Activated T-helper 1 cell treated with anti-CD3 and anti-CD28 coated beads, Interleukin-2, amount 50 U/mL, for 16 hours (primary cell): ENCODE measurements at places on chromosomes 2 and 18.
A peak's percentile ranks its signal among the peaks of the same experiment; 100 is the strongest.

DNA sequence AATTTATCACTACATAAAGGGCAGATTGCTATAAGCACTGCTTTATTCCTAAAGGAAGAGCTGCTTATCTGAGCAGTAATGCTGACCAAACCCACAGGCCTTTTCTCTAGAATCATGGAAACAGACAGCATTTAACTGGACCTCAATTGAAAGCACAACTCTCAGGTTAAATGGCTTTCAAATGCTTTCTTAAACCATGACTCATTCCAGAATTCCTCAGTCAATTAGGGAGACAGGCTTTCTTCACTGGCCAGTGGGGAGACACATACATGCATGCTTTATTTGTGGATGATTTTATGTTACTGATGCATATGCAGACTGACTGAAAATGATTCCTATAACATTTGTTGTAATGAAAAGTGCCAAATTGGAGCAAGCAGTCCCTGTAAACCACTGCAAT, 114.6 kb downstream of the ACVR1 start:
- DNase-seq: no peak

GRCh38 chr2:46308081-46308480, 10.9 kb downstream of the EPAS1 start:
- no peak for DNase-seq

- no peak for DNase-seq
Observed at GRCh38 chr2:56008661-56009431, 85.3 kb upstream of the EFEMP1 start.

GRCh38 chr18:75170022-75170789, 38.7 kb downstream of the PTGR3 start:
- DNase-seq: no peak

DNA sequence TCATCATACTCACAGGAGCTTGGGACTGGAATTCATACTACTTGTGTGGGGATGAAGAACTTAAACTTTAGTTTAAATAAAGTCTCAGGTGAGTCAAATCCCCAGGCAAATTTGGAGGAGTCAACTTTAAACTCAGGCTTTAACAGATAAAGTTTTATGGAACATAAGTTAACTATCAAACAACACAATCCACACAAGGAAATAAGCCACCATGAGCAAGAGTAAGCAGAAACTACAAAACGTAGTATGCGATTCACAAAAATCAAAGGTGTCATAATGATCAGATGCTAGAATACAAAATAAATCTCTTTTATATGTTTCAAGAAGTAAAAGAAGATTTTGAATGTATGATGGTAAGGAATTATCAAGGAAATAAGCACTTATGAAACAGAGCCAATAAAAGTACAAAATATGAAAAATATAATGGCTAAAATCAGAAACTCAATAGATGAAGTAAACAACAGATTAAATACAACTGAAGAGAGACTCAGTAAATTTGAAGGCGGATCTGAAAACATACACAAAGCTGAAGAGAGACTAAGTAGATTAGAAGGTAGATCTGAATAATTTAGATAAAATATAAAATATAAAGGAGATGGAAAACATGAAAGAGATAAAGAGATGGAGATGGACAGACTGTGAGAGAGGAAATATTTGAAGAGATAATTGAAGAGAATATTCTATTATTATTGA, 97.5 kb upstream of the TWIST2 start:
- no peak for DNase-seq

DNA sequence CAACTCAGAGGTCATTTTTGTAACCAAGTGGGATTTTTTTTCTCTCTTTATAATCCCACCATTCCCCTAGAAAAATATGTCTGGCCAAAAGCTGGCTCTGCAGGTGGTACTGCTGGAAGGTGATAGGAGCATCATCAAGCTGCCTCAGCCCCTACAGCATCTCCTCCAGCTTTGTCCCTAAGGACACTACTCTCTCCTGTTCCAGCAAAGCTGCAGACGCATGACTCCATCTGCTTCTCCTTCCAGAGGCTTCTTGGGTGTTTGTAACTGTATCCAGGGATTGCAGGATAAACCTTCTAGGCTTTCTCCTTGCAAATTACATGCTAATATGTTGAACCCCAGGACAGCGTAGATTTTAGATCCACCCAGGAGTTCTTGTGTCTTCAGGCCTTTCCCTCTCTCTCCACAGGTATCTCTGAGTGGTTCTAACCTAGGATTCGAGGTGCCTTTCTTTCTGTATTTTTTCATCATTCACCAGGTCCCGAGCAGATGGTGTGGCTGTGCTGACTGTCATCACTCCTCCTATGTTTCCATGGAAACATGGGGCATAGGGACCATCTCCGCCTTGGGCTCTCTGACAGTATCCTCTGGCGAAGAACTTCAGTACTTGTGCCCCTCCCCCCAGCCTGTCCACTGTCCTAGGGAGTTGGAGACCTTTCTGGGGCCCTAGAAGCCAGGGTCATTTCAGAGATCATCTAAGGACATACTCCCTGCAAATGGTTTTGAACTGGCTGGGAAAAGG, 34.3 kb downstream of the AFF3 start:
- no peak for DNase-seq

GRCh38 chr2:147331790-147332419, 512.9 kb upstream of the ACVR2A start:
- no peak for DNase-seq

- no peak for DNase-seq
Observed at GRCh38 chr18:8020132-8020846, 453.2 kb downstream of the PTPRM start.

DNA sequence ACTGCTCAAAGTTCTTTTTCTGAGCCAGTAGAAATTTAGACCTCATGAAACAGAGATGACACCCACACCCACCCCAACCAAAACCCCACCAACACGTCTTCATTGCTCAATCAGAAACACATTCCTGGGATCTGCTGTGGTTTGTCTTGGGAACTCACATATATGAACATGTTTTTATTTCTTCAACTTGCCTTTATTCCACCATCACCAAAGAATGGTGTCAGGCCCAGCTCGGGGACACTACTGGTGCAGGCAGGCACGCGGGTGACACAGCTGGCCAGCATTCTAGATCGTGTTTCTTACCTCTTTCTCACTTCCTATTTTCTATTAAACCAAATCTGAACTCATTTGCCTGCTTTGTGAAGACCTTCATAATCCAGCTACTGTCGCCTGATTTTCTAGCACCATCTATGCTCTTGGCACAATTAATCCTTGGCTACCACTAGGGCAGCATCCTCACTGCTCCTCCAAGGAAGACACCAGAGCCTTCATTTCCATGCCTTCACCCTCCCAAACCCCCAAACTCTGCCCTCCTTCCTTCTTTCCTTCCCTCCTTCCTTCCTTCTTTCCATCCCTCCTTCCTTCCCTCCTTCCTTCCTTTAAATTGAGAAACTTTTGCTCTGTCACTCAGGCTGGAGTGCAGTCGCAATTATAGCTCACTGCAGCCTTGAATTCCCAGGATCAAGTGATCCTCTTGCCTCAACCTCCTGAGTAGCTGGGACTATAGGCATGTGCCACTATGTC, 157.1 kb downstream of the BCL2 start:
- DNase-seq: no peak

DNA sequence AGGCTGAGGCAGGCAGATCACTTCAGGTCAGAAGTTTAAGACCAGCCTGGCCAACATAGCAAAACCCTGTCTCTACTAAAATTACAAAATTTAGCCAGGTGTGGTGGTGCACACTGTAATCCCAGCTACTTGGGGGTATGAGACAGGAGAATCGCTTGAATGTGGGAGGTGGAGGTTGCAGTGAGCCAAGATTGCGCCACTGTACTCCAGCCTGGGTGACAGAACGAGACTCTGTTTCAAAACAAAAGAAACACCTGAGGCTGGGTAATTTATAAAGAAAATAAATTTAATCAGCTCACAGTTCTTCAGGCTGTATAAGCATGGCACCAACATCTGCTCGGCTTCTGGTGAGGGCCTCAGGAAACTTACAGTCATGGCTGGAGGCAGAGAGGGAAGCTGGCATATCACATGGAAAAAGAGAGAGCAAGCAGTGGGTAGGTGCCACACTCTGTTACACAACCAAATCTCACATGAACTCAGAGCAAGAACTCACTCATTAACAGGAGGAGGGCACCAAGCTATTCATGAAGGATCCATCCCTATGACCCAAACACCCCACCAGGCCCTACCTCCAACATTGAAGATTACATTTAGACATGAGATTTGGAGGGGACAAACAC, 244.1 kb upstream of the RBBP8 start:
- DNase-seq: no peak

- DNase-seq: no peak
Observed at GRCh38 chr2:155161314-155161713, 462.8 kb downstream of the KCNJ3 start.

DNA sequence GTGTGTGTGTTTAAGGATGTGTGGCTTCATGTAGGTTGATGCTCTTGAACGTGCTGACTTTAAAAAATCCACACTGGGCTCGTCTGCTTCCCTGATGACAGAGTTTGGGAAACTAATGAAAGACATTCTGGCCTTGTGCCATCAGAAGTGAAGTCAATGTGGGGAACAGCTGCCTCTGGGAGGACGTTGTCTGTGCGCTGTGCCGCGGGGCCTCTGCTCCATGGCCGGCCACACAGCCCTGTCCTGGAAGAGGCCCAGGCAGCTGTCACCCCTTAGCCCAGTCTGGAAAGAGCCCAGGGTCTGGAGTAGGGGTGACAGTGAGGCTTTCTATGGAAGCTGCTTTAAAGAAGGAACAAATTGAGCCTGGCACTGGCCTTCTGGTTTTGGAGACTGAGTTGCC, 155.8 kb downstream of the SH3RF3 start:
- no peak for DNase-seq

DNA sequence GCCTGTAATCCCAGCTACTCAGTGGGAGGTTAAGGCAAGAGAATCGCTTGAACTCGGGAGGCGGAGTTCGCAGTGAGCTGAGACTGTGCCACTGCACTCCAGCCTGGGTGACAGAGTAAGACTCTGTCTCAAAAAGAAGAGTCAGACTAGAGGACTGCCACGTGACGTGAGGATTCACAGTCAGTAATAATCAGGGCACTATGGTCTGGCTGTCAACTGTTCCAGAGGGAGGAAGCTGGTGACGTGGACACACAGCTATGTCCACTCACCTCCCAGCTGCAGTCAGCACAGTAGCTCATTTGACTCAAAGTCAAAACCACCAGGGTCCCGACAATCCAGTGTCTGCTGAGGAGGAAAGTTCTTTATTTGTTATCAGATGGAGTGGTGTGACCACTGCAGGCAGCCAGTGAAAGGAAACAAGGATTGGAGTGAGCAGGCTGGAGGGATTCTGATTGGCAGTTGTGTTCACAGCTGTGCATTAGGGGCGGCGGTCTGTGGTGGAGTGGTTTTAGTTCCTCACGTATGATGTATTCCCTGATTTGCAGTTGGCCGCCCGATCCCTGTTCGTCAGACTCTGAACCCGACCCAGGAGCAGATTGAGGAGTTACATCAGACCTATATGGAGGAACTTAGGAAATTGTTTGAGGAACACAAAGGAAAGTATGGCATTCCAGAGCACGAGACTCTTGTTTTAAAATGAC, 37.9 kb downstream of the MOGAT1 start:
- no peak for DNase-seq

- DNase-seq: no peak
Observed at GRCh38 chr2:224449212-224450147, 47.6 kb upstream of the FAM124B start.

DNA sequence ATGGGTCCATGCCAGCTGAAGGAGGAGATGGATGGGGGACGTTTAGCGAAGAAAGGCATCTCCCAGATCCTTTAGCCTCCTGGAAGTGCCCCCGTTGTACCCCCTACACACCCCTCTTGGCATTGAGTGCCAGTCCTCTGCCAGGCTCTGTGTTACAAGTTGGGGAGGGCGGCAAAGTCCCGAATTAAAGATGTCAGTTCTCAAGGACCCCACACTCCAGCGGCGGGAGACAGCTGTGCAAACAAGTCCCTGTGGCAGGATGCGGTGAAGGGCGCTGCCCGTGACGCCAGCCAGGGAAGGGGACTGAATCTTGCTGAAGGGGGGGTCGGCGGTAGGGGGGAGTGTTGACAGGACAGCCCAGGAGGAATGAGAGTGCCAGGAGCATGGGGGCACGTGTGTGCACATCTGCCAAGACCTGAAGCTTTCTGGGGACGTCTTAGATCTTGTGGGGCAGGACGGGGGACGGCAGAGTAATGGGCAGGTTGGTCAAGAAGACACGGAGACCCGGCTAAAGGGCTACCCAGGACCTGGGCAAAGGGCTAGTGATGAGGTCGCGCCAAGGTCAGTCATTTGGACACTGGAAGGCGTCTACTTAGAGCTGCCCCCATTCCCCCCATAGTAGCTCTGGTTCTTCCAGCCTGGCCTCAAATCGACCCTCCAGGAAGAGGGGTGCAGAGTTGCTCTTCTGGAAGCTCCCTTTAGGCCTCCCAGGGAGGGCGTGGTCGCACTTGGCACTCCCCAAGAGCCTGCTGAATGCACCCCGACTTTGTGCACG, 2.8 kb upstream of the CTDSP1 start:
- DNase-seq: peak; percentile 48
